CD4-positive, alpha-beta T cell treated with Interleukin-17A for 1 hour (primary cell): ENCODE measurements at places on chromosomes 7 and 10.

DNA sequence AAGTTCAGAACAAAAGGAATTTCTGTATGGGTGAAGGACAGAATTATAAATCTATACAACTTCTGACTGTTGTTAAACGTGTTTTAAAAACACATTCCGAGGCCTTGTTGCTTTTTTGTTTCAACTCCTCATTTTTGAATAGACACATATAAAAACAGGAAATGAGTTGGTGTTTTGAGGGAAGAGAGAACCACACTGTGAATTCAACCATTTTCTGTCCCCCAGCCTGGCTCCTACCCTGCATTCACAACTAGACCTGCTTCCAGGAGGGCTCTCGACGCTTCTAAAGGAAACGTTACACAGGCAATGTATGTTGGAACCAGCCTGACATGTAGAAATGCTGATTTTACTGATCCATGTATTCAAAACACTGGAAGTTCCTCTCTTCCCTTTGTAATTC is 76.5 kb downstream of the OR13A1 start:
- DNase-seq, result no peak

- DNase-seq, result no peak
These were observed 178.8 kb downstream of the PTPN20 start for GRCh38 chr10:47090042-47090441.

DNA sequence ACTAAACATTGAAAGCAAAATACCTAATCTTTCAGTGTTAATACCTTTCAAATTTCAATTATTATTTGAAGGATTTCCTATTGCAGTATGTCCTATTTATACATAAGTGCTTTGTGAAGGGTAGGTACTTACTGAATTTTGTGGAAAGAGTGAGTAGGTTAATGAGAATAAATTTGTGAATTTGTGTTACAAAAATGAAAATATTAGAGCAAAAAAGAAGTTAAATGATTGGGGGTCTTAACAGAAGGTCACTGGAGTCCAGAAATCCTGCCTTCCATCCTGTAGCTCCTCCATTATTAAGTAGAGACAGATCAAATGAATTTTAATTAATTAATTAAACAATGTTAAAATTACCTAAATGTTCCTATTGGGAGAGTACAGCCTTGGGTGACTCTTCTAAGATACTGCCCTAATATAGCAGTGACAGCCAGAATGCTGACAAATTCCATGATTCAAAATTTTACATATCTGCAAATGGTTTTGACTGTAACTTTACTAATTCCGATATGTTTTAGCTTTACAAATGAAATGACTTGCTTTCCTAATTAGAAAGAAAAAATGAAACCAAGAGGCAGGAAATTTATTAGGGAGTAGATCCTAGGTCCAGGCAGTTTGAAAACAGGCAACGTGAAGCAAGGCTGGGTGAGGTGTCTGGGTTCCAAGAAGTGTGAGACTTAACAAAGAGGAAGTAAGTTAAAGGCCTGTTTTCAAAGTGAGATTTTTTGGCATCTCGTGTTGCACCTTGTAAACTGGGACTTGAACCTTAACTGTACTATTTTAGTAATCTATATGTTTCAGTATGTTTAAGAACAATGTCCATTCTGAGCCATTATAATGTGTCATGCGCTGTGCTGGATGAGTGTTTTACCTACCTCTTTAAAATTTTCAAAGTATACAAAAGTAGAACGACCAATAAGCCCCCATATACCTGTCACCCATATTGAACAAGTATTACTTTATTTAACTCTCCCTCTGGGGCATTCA is 1.5 kb downstream of the PIK3CG start:
- DNase-seq, result peak; percentile 39

- no peak for DNase-seq
These were observed 4.6 kb upstream of the NOBOX start for GRCh38 chr7:144408121-144408520.

DNA sequence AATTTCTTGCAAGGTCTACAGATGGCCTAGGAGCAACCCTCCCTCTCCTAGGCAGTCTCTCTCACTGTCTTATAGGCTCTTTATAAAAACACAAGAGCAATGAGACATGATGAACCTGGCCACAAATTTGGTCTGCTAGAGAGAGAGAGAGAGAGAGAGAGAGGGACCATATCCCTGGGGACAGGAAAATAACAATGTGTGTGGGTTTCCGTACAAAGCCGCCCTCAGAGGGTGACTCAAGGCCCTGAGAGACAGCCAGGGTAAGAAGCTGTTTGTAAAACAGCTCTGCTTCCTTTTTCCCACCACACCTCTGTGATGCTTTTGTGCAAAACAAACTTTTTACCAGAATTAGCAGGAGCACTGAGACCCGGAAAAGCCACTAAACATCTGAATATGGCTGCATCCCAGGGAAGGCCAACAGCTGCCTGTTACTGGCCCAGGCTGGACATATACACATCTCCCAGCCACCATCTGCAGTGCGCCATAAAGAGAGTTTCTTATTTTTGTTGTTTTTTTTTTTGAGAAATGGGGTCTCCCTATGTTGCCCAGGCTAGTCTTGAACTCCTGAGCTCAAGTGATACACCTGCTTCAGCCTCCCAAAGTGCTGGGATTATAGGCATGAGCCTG is 18.4 kb downstream of the GIMAP5 start:
- DNase-seq, result peak; percentile 88
